Coronary artery (tissue), 2 donors: ENCODE measurements at places on chromosomes 11 and 22.

DNA sequence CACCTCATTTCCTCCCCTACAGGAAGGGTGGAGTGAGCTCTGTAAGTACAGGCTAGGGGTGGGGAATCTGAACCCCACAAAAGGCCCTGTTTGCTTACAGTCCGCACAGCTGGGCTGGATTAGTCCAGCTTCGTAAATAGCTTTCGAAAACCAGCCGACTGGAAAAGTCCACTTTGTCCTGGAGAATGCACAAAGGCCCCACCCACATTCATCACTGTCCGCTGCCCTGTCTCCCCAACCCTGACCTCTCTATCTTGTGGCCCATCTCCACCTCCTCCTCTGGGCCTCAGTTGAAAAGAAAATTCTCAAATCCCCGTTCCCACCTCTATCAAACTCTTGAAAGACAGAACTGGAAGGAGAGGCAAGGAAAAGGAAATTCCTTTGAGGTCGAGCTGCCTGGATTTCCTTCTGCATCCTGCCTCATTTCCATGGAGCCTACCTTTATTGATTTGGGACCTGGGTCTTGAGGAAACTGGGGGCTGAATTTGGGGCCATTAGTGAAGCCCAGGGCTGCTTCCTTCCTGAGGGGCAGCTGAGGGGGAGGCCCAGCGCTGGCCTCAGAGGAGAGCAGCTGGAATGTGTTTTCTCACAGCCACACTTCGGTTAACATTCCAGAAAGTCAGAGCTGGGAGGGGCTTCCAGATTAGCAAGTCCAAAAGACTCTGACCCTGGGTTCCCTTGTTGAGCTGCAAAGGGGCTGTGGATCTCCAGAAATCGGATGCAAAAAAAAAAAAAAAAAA is 147.6 kb downstream of the FBXO7 start:
- DNase-seq, result no peak

- no peak for DNase-seq
Observed at GRCh38 chr11:104254347-104254746, 90.4 kb upstream of the PDGFD start.

DNA sequence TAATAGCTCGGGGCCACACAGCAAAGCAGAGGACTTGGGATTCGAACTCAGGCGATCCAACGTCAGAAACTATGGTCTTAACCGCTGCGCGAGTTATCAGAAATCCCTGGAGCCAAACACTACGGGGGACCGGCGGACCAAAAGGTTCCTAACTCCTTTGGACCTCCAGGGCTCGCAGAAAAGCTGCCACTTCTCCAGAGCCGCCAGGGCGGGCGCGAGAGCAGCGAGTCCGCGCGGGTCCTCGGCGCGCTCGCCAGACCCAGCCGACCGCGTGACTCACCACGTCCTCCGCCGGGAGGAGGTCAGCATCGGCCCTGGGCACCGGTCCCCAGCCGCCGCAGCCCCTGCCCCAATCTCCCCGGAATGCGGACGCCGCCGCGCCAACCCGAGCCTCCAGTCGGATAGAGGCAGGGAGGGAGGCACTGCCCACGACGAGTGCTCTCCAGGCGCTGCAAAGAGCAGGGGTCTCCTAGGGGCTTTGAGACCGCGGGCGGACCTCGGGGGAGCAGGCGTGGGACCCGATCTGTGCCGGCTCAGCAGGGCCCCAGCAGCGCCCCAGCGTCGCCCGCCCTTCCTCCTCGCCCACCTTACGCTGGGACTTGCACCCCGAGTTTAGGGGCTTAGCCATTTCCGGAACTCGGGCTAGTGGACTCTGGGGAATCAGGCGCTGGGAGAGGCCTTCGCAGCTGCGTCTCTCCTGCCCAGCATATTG is 6.2 kb upstream of the ALX4 start:
- DNase-seq, result no peak

DNA sequence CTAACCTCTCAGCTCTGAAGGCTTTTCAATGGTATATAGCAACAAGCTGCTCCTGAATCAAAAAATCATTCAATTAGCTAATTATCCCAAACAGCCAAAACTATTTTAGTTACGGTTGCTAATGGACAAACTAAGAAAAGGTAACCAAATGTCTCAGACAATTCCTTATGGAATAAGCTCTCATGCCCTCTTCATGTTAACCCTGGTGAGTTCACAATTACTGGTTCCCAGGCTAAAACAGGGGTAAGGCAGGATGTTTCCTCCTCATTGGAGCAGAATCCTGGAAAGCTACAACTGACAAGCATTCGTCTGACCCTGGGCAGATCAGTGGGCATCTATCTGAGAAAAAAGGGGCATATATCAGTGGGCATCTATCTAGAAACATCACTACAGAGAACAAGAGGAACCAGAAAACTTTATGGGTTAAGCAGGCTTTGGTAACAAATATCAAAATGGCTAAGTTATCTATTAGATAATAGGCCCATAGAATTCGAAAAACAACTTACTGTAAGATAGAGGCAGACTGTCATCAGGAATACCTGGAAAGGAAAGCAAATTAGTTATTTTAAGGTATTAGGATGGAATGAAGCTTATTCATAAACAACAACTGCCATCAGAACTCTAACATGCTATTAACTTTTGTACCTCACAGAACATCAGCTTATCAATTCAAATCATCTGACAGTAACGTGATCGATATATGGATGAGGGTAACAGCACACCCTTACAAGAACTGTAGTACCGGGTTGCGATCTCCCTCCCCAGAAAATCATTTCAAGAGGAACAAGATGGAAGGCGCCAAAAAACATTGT is 14.8 kb upstream of the WDR74 start:
- no peak for DNase-seq

DNA sequence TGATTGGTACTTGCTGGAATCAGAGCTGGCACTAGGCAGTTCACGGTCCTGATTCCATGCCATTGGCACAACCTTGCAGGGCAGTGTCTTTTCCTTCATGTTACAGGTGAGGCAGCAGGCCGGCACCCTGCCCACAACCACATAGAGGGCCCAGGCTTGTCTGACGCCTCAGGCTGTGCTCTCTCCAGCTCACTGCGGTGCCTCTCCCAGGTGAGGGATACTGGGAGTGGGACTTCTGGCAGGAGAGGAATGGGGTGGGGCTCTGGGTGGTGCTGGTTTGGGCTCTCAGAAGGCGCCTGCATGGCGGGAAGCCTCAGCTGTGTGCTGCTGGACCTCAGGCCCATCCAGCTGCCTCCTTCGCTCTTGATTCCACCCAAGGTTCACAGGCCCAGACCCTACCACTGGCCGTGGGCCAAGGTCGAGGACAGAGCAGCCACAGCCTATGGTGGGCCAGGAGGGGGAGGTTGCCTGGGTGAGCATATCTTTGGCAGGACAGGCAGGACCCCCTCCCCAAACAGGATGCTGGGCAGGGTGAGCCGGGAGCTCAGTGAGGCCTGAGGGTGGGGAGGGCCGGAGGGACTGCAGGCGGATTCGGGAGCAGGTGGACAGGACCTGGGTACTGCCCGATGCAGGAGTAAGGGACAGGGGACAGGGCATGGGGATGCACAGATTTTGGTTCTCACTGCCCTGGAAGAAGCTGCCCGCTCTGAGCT is 7.0 kb upstream of the MPPED1 start:
- DNase-seq, result no peak

- no peak for DNase-seq
Observed at GRCh38 chr11:15622231-15622890, 507.6 kb downstream of the INSC start.

DNA sequence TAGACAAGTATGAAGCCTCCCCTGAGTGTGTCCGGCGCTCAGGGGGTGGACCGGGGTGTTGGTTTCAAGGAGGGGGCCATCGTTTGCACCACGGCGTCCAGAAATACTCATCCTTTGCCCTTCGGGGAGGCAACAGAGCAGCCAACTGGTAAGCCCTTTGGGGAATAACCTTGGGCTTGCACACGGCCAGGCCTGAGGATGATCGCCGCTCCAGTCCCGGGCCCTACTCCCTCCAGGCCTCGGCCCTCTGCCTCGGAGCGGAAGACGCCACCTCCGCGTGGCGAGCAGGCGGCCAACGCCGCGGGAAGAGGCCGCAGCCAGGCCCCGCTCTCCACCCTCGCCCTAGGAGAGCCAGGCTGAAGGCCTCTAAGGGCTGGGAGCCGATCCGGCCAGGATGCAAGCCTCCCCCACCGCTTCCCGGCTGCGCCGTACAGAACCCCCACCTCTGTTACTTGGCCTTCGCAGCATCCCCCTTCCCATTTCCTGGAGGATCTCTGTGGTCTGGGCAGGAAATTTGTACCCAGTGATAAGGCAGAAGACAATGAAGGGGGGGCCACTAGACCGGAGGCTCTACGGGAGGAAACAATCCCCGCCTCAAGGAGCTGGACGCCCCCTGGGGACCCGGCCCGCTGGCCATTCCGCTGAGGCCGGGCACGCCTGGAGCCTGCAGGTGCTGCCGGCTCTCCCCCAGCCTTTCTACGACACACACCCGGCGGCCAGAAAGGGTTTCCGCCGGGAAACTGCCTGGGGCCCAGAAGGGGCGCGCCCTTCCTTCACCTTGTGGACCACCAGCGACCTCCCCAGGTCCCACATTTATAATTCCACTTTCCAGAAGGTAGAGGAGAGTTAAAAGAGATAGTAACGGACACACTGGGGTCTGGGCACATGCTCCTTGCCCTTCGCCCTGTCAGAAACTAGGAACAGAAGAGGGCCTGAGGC is 2.6 kb downstream of the ESAM start:
- DNase-seq, result peak; percentile 75

DNA sequence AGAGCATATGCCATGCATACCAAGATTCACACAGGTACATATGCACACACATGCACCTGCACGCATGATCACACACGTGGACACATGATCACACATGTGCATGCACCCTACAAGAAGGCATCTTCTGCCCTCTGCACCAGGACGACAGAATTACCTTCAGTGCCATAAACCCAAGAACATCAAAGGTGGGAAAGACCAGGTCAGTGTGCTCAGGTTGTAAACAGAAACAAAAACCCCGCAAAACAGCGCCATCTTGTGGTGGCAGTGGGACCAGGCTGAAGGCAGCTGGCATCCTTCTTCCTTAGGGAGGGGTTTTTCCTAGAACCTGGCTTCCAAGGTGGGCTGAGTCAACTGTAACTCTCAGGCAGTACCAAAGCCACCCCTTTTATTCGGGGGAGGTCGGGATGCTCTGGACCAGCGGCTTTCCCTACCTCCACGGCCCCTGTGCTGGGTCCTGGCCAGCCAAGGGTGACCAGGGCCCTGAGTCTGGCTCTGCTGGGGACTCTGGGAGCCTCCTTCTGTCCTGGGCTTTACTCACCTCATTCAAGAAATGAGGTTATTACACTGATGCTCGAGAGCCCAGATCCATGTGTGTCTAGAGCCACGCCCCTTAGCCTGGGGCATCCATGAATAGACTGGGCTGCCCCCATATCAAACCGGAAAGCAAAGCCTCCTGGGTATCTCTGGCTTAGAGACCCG is 69.4 kb upstream of the FGF3 start:
- DNase-seq, result no peak
